ENCODE measurements at places on chromosomes 1 and 21.

- DNase-seq, result no peak
Measured at GRCh38 chr1:181064011-181064623, 24.4 kb upstream of the IER5 start.

GRCh38 chr1:157270705-157271274, 132.6 kb upstream of the ETV3 start:
- DNase-seq, result no peak

GRCh38 chr1:76109404-76109803, 34.9 kb downstream of the ST6GALNAC3 start:
- no peak for DNase-seq

- DNase-seq, result no peak
Measured at GRCh38 chr1:91427741-91428140, 23.1 kb upstream of the HFM1 start.

DNA sequence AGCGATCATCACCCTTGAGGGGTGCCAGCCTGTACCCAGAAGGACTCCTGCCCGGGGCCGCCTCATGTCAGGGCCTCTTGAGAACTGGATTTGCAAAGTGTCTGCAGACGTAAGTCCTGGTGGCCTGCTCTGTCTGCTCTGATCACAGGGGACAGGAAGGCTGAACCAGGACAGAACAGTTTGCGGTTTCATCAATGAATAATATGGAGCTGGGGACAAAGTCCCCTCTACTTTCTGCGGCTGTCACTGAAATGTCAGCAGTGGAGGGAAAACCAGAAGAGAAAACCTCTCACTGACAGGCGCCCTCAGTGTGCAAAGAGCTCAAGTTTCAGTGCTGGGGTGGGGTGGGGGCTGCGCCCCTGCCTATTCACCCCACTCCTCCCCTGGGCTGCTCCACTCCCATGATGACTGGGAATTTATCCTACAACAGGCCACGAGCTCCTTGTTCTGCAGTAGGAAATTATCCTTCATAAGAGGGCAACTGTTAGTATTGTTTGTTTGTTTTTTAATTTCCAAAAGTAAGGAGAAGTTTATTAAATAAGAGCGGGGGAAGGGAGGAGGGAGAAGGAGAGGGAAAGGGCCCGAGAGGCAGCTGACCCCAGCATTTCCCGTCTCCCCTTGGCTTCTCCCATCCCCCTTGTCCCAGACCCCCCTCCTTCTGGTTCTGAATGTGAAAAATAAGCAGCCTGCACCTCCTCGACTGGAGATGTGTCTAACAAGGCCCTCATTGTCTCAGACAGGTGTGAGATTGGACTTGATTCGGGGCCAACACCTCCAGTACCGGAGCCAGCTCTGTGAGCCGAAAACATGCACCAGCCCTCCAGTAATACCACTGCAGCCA, 149.2 kb downstream of the CLIC6 start:
- no peak for DNase-seq

- DNase-seq, result no peak
Measured at GRCh38 chr1:150808121-150808520, at the start of gene CTSK. Gene CTSK (minus strand): TSS chr1:150808260. CDS start chr1:150806805, 1,455 bp downstream.

GRCh38 chr1:3940081-3940753, 40.1 kb upstream of the C1orf174 start:
- no peak for DNase-seq

DNA sequence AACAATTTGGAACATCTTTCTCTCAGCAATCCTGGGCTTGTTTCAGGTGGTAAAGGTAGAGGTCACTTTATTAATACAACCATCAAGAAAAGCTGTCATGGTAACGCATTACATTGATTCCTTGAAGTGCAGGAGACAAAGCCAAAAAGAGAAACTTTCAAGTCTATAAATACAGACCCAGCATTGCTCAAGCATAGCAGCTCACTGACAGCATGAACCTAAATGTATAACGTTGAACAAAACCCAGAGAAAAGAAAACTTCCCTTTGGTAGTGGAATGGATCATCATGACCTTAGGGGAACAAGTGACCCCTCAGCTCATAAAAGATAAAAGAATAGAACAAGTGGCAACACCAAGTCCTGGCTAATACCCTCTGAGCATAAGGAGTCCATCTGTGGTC, 332.2 kb downstream of the NTNG1 start:
- DNase-seq, result no peak

DNA sequence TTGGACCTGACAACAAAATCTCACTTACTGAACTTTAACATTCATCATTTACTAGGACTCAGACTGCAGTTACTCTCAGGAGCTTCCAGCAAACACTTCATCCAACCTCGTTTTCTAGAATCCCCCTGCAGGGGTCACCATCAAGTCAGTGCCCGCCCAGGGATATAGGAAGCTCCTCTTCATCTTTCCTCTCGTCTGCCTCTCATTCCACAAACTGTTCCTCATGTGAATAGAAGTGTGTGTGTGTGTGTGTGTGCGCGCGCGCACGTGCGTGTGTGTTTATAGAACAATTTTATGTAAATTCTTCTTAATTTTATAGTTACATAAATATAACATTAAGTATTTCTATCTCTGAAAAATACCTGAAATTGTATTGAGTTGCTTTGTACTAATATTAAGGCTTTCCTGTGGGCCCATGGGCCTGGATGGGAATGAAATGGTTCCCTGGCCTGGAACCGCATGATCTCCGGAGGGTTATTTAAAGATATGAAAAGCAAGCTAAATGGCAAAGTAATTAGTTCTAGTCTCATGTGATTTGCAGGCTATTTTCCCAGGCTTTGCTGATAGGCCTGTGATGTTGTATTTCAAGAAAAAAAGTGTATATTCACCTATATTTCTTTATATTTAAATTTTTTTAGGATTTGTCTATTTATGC, 21.7 kb upstream of the ABCD3 start:
- DNase-seq, result no peak

- DNase-seq, result no peak
Measured at GRCh38 chr1:31374511-31375196, 1.8 kb upstream of the FABP3 start.

DNA sequence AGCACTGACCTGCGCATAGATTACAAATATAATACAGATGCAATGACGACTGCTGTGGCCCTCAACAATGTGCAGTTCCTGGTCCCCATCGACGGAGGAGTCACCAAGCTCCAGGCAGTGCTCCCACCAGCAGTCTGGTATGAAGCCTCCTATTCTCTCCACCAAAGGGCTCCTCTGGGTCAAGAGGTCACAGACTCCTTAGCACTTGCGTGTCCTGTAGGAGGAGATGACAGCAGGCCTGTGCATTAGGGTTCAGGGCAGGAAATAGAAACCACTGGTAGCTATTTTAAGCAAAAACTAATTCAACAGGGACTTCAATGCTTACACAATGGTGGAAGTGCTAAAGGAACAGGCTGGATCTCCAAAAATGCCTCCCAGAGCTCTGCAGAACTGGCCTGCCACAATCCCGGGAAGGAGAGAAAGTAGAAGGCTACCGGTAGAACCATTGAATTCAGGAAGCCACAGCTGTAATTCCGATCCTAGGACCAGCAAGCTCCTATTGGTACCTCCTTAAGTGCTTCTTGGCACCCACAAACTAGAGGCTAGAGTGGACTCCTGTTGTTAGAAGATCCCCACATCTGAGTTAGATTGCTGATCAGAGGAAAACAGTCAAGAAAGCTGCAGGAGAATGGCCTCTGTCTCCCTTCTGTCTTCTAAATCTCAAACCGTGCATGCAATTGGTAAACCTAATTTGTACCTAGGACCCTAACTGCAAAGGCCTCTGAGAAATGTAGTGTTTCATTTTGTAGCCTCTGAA, 12.7 kb upstream of the DYNLT5 start:
- no peak for DNase-seq

- no peak for DNase-seq
Measured at GRCh38 chr1:118254491-118255425, 69.7 kb upstream of the SPAG17 start.

DNA sequence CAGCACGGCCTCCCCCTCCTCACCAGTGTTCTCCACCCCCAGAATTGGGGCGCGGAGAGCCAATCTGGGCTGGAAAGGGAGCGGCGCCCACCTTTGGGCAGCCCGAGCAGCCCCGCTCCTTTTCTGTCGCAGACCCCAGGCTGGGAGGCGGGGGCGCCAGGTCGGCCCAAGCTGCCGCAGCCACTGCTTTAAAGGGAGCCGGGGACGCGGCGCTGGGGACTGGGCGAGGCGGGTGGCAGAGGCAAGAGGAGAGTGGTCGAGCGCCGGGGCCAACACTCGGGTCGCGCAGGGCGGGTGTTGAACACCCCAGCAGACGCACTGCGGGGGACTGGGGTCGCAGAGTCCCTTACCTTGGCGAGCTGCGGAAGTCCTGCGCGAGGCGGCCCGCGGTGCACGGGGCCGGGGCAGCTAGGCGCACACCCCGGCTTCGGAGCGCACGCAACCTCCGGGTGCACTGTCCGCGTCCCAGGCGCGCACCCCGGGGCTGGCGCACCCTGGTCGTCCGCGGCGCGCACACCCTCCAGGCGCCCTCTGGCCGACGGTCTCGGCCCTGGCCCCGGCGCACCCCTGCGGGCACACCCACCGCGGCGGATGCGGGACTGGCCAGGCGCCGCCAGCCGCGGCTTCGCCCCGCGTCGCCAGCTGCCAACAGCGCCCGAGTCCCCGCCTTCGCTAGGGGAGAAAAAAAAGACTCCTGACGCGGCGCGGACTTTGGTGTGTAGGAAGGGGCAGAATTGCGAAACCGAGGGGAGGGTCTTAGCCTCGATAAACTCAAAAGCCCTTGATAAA, at the start of gene KANK4:
Gene KANK4, minus strand, starts transcription at position 679 of the 789 bp plus-strand sequence. CDS start 37,870 bp downstream, outside the sequence.
- DNase-seq, result no peak

DNA sequence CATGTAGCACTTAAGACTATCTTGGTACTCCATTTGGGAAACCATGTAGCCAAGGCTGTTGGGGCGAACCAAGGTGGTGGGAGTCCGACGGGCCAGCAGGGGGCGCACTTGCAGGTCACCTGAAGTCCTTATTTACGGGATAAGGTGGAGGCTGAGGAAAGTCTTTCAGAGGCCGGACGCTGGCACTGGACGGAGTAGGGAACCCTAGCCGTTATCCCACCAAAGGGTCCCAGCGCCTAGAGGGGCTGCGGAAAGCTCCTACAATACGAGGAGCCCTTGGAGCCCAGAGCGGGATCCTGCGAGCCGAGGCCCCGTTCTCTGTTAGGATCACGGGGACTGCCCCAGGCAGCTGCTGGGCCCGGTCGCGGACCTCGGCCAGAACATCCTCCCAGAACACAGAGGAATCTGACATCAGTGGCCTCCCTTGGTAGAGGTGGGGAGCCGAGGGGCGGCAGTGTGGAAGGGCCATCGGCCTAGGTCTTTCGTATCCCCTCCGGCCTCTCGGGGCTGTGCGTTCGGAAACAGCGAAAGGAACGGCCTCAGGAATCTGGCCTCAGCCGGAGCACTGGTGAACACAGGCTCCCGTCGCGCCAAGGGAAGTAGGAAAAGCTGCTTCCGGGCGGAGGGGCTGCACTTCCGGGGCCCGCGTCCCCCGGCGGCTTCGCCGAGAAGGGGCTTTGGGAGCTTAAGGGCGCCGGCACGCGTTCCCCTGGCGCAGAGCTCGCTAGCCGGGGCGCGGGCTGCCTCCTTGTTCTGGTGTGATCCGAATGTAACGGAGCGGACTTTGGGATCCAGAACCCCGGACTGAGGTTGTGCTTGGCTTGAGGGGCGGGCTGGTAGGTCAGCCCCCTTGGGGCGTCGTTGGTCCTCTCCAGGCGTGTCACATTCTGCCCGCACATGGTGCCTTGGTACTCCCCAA, 29.9 kb upstream of the RPTN start:
- no peak for DNase-seq

DNA sequence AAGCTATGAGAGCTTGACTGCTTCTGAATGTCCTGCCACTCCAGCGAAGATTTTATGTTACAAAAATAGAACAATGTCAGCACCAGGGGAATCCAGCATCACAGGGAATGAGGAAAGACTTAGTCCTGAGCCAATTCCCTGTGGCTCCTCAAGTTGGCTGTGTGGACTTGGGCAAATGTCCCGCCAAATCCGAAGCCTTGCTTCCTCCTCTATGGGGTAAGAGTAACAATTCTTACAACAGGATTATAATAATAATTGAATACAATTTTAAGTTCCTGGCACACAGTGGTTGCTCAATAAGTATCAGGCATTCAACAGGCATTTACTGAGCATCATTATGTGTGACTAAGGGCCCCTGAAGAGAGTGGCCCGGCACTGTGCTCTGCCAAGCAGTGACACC, 44.4 kb downstream of the STPG1 start:
- DNase-seq, result no peak

DNA sequence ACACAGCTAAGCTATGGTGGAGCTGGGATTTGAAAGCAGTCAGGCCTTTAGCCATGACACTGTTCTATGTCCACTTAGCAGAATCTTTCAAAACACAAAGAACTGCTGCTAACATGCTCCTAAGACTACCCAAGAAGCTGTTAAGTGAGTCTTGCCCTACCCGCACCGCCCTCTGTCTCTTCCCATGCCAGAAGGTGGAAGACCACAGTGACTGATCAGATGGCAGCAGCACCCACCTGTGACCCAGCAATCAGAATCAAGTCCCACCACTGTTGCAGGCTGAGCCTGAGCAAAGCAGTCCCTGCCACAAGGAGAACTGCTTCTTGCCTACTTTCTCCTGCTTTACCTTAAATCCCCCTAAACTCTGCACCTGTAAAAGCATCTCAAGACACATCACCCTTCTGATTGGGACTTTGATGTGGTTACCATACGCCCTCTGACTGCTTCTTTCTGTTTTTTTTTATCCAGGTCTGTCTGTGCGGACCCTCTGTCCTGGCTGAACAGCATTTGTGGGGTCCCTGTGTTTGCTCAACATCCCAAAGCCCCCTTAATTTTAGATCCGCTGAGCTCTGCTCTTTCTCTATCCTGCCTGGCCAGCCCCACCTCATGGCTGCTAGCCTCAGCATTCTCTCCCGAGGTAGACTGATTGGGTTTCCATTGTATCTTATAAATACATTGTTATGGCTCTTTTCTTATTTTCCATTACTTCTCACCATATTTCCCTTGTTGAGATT, 16.0 kb downstream of the IRF2BP2 start:
- no peak for DNase-seq

DNA sequence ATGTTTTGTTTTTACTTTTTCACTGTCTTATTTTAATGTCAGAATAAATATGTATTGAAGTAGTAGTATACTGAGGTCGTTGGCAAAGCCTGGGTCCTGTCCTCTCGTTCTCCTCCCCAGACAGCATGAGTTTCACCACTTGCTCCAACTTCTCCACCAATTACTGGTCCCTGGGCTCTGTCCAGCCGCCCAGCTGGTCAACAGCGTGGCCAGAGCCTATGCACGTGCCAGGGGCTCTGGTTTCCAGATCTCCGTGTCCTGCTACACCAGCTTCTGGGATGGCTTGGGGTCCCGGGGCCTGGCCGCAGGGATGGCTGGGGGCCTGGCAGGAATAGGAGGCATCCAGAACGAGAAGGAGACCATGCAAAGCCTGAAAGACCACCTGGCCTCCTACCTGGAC, 19.3 kb downstream of the PTPN14 start:
- no peak for DNase-seq

DNA sequence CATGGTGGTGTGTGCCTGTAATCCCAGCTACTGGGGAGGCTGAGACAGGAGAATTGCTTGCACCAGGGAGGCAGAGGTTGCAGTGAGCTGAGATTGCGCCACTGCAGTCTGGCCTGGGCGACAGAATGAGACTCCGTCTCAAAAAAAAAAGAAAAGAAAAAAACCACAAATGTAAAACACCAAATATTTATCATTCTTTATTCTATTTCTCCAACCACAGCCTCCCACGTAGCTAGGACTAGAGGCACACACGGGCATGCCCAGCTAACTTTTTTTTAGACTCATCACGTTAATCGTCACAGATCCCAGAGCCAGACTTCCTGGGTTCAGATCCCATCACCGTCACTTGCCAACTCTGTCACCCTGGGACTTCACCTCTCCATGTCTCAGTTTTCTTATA, 13.5 kb downstream of the DNAJC16 start:
- no peak for DNase-seq

- DNase-seq, result no peak
Measured at GRCh38 chr21:24824209-24824608, 783.1 kb downstream of the MRPL39 start.

GRCh38 chr1:229046251-229046853, 224.6 kb upstream of the RAB4A start:
- DNase-seq, result no peak
